ENCODE measurements at places on chromosomes 11 and 22.
A peak's percentile ranks its signal among the peaks of the same experiment; 100 is the strongest.

GRCh38 chr11:91913407-91913806 lies 311.2 kb upstream of the FAT3 start:
- no peak for DNase-seq

DNA sequence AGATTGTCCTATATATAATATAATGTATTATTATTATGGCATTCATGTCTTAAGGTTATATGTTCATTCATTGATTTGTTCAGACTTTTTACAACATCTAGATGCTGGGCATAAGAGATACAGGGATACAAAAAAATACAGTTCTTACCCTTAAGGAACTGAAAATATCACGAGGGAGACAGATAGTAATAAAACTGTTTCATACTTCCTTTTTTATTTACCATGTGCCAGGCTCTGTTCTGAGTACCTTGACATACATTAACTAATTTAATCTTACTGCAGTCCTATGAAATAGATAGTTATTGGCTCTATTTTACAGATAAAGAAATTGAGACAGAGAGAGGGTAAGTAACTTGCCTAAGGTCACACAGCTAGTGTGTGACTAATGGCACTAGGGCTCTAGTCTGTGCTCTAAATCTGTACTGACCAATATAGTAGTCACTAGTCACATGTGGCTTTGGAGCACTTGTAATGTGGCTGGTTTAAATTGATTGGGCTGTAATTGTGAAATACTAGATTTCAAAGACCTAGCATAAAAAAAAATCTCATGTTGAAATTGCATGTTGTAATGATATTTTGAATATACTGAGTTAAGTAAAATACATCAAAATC lies 21.3 kb downstream of the TRIM44 start:
- no peak for DNase-seq

- DNase-seq = peak; percentile 84
Observed at GRCh38 chr22:35352214-35353111, 28.4 kb upstream of the HMOX1 start.

GRCh38 chr11:77630157-77630710 lies 7.4 kb downstream of the CLNS1A start:
- no peak for DNase-seq

DNA sequence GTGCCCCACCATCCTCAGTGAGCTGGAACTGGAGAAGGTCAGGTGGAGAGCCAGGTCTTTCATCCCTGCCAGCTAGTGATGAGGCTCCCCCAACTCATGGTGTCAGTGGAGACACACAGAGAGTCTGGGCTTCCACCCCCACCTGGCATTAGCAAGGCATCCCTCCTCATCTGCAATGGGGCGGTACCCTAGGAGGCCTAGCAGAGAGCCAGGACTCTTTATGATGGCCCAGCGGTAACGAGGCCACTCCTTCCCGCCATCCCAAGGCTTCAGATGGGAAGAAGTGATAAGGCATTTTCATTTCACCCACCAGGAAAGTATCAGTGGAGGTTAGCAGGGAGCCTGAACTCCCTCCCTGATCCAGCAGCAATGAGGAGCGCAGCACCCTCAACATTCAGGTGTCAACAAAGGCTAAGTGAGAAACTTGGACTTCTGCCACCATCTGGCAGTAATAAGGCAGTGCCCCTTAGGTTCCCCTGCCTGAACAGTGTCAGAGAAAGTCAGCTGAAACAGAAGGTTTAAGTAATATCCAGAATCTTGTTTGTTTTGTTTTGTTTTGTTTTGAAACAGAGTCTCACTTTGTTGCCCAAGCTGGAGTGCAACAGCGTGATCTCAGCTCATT lies 40.5 kb upstream of the FBLN1 start:
- no peak for DNase-seq

GRCh38 chr11:66347425-66348276 lies at the start of gene B4GAT1:
TSS of gene B4GAT1 (minus strand) at chr11:66347629. CDS start at chr11:66347545, 84 bp downstream.
- peak; percentile 82 for DNase-seq

- no peak for DNase-seq
Observed at GRCh38 chr11:70456921-70457532, 58.7 kb downstream of the CTTN start.

- no peak for DNase-seq
Observed at GRCh38 chr11:86569109-86569508, 103.3 kb downstream of the ME3 start.

- no peak for DNase-seq
Observed at GRCh38 chr11:36010010-36010740, 66.3 kb downstream of the LDLRAD3 start.

- DNase-seq = no peak
Observed at GRCh38 chr11:64659417-64660144, 63.4 kb downstream of the NRXN2 start.

DNA sequence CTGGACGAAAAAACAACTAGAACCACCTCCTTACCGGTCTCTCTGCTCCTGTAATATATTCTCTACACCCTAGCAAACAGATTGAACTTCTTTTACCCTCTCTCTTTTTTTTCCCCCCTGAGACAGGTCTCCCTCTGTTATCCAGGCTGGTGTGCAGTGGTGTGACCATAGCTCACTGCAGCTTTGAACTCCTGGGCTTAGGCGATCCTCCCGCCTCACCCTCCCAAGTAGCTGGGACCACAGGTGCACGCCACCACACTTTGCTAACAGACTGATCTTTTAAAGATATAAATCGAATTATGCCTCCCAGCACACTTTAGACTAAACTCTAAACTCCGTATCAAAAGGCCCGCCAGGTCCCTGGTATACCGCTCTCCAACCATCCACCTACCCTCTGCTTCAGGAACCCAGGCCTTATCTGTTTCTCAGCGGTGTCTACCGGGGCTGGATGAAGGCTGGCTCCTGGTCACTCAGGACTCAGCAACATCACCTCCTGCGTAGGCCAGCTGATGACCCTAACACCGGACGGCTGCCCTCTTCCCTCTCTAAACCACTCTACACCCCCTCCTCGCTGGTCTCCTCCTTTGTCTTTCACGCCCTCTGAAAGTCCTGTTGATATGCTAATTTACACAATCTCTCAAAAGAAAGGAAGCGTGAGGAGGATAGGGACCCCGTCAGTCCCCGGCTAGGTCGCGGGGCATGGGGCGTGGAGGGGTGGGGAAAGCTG lies 745 bp downstream of the C22orf39 start:
- DNase-seq = no peak

GRCh38 chr22:26995235-26995634 lies 337.8 kb downstream of the MIAT start:
- no peak for DNase-seq

DNA sequence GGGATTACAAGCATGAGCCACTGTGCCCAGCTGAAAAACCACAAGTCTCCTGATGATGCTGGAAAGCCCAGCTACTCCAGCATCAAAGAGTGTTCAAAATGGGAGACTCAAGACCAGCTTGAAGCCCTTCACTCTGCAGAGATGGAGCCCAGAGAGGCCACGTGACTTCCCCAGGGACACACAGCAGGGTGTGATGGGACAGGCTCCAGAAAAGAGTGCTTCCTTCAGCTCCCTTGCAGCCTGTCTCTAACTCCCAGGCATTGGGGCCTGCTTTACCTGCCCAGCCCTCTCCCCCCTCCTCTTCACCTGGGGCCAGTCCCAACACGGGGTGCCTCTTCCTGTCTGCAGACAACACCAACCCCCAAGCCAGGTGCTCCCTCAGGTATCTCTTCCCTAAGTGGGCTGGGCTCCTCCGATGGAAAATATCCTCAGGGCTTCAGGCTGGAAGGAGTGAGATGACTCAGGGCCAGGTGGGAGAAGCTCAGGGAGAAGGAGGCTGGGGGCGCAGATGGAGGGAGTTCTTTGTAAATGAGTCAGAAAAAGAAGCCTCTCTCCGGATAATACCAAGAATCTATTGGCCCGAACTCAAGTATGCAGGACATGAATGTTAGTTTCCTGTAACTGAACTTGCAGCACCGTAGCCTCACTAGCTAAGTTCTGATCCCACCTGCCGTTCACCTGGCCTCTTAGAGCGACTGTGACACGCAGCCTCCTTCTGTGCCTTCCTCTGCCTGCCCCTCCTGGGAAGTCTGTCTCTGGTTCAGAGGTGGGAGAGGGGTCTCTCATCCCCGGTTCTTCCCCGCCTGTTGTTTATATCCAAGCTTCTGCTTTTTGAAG lies 326.6 kb downstream of the MN1 start:
- DNase-seq = no peak

GRCh38 chr11:111452146-111452545 lies 60.0 kb downstream of the BTG4 start:
- no peak for DNase-seq

- DNase-seq = no peak
Observed at GRCh38 chr11:106986261-106986660, 32.0 kb downstream of the GUCY1A2 start.

- no peak for DNase-seq
Observed at GRCh38 chr22:21902296-21903087, 35.0 kb upstream of the MAPK1 start.

GRCh38 chr11:9302448-9302847 lies 11.9 kb downstream of the TMEM41B start:
- DNase-seq = no peak

GRCh38 chr11:113384551-113384950 lies 3.0 kb upstream of the ANKK1 start:
- DNase-seq = no peak

DNA sequence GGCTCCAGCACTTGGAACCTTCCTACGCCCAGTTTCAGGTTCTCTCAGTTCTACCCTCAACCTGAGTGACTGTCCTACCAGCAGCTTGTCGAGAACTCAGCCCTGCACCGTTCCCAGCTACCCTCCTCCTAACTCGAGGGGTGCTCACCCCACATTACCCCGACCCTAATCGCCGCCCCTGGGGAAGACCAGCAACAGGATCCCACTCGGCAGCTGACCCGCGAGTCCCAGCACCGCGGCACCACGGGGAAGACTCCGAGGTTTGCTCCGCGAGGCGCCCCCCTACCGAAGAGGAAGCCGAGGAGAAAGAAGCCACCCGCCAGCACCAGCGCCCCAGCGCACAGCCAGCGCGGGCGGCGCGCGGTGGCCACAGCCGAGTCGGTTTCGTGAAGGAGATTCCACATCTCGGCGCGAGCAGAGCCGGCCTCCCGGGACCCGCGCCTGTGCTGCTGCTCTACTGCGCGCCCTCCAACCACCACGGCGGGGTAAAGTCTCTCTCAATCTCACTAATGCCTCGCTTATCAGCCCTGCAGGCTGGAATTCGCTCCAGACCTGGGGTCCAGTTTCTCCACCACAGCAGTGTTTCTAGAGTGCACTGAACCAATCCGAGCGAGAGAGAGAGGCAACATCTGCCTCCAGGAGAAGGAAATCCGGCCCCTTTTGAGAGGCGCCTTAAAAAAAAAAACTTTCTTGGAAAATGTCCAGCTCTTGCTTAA lies at the start of gene FOLH1:
Gene FOLH1, minus strand, starts transcription at position 597 of the 716 bp plus-strand sequence. Its CDS starts 193 bp downstream, at position 404.
- peak; percentile 49 for DNase-seq

GRCh38 chr22:30452861-30453260 lies 19.0 kb downstream of the SEC14L3 start:
- DNase-seq = no peak

- no peak for DNase-seq
Observed at GRCh38 chr11:122599434-122599833, 56.1 kb upstream of the UBASH3B start.

- DNase-seq = peak; percentile 60
Observed at GRCh38 chr11:15941206-15941770, 415.1 kb downstream of the SOX6 start.

DNA sequence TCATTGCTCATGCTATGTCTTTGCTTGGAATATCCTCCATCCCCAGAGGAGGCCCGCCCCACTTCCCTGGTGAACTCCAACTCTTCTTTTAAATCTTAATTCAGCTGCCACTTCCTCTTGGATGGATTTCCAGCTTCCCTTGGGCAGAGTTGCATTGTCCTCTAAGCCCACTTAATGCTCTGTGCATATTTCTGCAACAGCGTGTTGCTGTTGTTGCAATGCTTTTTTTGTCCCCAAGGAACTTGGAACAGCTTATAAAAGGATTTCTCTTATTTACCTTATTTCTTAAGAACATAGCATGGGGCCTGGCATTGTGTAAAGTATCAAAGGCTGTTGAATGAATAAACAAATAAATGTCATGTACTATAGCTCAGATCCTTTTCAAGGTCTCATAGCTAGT lies 507.4 kb downstream of the METTL15 start:
- no peak for DNase-seq

- DNase-seq = peak; percentile 46
Observed at GRCh38 chr11:95081412-95081811, 8.2 kb upstream of the ENDOD1 start.

- no peak for DNase-seq
Observed at GRCh38 chr11:23226331-23227077, 366.2 kb upstream of the CCDC179 start.

DNA sequence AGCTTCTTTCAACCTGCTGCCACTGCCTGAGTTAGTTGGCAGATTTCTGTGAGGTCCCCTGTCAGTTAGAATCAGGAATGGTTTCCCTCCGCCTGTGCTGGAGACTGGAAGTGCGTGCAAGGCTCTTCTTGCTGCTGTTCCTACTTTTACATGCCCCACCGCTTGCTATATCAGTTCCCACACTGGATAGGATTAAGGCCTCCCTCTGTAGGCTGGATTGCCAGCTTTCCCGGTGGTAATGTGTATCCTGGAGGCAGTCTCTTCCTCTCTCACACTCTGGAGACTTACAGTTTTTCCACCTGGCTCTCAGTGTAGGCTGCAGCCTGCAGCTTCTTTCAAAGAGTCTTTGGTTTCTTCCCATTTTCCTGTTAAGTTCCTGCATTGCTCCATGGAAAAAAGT lies 66.5 kb downstream of the ARHGAP42 start:
- no peak for DNase-seq

GRCh38 chr11:122634501-122634900 lies 21.0 kb upstream of the UBASH3B start:
- DNase-seq = no peak

- no peak for DNase-seq
Observed at GRCh38 chr11:13262096-13262495, 15.5 kb upstream of the BMAL1 start.

DNA sequence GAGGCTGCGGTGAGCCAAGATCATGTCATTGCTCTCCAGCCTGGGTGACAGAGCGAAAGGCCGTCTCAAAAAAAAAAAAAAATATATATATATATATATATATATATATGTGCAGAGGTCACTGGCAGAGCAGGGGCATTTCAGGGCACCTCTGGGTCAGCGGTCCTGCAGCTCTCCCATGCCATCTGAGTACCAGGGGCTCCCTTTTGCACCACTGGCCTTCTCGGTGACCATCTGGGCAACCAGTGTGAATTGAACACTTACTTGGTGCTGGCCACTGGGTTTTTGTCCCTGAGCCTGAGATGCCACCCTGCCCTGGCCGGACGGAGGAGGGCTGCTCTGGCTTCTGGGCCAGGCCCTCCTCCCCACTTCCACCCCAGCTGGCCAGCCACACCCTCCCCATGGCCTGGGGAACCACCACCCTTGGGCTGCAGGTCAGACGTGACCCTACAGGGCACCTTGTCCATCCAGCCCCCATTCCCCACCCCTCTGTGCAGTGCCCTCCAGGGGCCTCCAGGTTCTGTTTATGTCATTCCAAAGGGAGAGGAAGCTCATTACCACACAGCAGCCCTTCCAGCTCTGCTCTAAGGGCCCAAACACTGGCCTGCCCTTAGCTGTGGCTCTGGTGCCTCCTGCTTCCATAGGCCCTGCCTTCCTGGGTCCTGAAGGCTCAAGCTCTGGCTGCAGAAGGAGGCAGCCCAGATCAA lies 10.3 kb downstream of the MAPK8IP1 start:
- DNase-seq = no peak

DNA sequence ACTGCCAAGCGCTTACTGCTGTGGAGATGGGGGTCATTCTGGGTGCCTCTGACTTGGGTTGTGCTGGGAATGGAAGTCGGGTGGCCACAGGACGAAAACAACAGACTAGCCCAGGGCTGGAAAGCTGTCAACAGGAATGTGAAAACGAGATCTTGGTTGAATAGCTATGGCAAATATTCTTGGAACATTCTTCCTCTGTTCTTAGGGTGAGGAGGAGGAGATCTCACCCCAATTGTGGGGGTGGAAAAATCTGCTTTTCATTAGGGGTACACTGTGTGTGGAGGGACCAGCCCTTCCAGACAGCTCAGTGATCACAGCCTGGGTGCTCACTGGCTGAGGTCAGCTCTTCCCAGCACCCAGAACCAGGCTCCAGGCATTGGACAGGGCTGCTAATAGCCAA lies 52.0 kb upstream of the PRSS23 start:
- DNase-seq = no peak
